ENCODE measurements at places on chromosomes 3 and 15.

DNA sequence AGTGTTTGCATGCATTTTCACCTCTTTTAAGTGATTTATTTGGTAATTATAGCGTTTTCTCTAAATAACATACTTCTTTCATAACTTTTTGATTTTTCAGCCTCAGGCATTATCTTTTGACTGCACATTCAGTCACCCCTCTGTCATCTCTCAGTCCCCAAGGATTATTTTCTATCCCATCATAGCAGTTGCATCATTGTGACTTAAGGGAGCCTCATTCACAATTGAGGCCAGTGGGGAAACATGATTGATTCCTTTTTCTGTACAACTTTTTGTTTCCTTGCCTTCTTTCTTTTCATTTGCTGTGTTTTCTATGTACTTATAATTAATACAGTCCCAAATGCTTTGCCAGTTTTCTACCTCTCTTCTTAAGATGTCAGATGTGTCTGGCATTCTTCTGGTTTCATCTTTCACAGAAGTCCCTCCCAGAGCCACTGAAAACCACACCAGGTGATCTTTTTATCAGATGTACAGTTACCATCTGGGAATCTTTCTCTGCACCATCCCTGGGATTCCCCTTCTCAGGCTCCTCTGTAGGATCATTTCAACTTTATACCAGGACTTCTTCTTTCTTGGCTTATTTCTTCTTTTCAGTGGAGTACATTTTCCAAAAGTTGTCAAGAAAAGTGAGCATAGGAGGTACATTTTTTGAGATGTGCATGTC lies 151.4 kb downstream of the RAP2B start:
- DNase-seq: no peak

- no peak for DNase-seq
Measured at GRCh38 chr3:53243165-53243564, 12.7 kb downstream of the TKT start.

- no peak for DNase-seq
Measured at GRCh38 chr3:62577153-62577552, 203.8 kb upstream of the FEZF2 start.

DNA sequence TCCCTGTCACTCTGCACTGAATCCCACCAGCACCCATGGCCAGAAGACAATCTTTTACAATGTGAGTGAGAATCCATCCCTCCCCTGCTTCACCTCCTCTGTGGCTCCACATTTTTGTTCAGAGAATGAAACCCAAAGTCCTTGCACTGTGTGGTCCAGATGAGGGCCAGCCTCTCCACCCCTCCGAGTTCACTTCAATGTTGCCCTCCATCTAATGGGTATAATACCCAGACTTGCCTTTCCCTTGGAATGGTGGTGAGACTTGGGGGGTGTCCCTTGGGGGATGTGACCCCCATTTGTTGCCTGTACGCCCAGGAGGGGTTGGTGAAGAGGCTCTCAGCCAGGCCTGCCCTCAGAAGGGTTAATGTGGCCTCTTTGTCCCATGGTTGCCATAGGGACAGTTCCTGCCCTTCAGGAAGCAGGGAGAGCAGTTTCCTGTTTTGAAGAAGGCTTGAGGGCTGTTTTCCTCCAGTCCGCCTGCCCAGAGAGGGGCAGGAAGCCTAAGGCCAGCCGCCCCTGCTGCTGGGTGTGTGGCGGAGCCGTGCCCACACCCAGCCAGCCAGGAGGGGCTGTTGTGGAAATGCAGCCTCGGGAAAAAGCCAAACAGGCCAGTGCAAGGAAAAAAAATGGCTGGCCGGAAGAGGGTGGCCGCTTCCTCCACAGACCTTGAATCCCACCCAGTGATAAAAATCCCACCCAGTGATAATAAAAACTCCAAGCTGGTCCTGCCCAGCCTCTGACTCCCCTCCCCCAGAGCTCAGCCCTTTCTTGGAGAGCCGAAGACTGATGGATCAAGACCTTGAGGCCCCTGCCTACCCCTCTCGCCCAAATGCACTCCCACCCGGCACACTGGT lies 14.6 kb upstream of the FGD5 start:
- no peak for DNase-seq

DNA sequence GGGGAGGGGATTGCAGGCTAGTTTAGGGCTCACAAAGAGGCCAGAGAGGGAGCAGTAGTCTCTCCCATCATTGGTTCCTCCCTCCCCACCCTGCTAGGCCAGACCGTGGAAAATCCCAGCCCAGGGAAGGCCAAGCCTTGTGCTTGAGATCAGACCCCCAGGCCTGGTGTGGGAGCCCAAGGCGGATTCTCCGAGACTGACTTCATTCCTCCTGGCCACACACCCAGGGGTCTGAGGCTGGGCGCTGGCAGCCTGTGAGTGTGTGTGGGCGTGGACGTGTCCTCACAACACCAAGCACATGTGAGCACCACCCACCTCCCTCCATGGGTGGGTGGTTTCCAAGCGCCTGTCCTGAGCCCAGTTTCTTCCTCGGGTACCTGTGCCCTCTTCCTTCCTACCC lies 4.1 kb downstream of the LOXL1 start:
- DNase-seq: no peak

Measured in omental fat pad (tissue), 4 donors.